ENCODE measurements at places on chromosomes 12 and 14.

DNA sequence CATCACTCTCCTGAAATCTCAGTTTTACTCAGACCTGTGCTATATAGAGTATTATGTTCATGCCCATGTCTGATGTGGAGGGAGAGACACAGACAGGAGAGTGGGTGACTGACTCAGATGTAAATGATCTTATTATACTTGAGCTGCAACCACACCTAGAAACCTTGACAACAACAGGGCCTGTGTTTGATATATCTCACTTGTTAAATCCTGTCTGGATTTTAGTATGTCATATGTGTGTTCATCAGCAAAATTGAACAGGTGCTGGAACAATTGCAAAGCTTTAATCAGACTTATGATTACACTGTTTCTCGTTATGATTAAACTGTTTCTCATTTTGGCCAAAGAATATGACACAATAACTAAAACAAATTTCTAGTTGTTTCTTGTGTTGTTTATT, 37.7 kb downstream of the DIP2B start:
- no peak overlapping the region for H3K4me3 ChIP-seq
- H3K27ac ChIP-seq = 0 out of 2 replicates have a peak overlapping the region, but pooled peaks have one; percentile 22
- no peaks in the 10 kb centered on the region for H3K36me3 ChIP-seq
- peaks cover 36% of the 10 kb centered on the region for H3K4me1 ChIP-seq

GRCh38 chr14:71576472-71576871, 355.8 kb upstream of the RGS6 start:
- no peak overlapping the region for H3K27ac ChIP-seq
- H3K27me3 ChIP-seq = no peaks in the 10 kb centered on the region
- H3K4me1 ChIP-seq = peaks cover 10% of the 10 kb centered on the region
- DNase-seq = no peak
- no peaks in the 10 kb centered on the region for H3K36me3 ChIP-seq
- no peak overlapping the region for H3K4me3 ChIP-seq

DNA sequence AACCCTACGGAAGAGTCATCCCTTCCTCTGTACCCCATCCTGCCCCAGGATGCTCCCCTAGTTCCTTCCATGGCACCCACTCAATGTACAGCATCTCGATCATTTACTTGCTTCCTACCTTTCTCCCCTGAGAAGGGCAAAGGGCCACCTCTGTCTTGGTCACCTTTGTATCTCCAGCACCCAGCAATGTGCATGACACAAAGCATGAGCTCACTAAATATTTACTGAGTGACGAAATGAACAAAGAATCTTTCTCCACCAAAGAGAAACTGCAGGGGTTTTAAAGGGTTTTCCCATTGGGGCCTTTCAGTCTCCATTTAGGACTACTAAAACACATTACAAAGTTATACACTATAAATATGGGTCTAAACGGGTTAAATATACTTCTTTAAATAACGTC, 30.6 kb downstream of the ATG14 start:
- H3K4me3 ChIP-seq = no peak overlapping the region
- no peak for DNase-seq
- H3K36me3 ChIP-seq = peaks cover 19% of the 10 kb centered on the region
- no peaks in the 10 kb centered on the region for H3K27me3 ChIP-seq

DNA sequence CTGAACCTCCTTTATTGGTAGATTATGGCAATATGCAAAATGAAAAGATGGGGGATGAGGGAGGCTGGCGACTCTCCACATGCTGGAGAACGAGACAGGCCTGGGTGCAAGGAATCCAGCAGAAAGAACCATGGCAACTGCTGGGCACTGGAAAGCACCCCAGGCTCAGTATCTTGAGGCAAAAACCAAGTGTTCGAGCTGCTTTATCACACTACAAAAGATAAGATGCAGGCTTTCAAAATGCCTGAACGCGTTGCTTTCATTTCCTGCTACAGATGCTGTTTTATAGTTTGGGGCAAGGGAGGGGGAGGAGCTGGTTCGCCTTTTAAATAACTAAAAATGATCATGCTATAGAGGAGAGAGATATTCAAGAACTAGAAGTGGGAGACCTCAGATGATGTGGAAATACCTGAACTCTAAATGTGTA, 38.9 kb downstream of the NIN start:
- no peak for DNase-seq
- H3K4me3 ChIP-seq = no peak overlapping the region
- no peak overlapping the region for H3K27ac ChIP-seq
- H3K27me3 ChIP-seq = no peaks in the 10 kb centered on the region
- no peaks in the 10 kb centered on the region for H3K36me3 ChIP-seq

- H3K27ac ChIP-seq = no peak overlapping the region
- H3K36me3 ChIP-seq = peaks cover 68% of the 10 kb centered on the region
- no peak overlapping the region for H3K4me3 ChIP-seq
- H3K27me3 ChIP-seq = no peaks in the 10 kb centered on the region
- no peak for DNase-seq
- H3K4me1 ChIP-seq = no peaks in the 10 kb centered on the region
Measured at GRCh38 chr14:92144708-92145107, 22.9 kb downstream of the CPSF2 start.

DNA sequence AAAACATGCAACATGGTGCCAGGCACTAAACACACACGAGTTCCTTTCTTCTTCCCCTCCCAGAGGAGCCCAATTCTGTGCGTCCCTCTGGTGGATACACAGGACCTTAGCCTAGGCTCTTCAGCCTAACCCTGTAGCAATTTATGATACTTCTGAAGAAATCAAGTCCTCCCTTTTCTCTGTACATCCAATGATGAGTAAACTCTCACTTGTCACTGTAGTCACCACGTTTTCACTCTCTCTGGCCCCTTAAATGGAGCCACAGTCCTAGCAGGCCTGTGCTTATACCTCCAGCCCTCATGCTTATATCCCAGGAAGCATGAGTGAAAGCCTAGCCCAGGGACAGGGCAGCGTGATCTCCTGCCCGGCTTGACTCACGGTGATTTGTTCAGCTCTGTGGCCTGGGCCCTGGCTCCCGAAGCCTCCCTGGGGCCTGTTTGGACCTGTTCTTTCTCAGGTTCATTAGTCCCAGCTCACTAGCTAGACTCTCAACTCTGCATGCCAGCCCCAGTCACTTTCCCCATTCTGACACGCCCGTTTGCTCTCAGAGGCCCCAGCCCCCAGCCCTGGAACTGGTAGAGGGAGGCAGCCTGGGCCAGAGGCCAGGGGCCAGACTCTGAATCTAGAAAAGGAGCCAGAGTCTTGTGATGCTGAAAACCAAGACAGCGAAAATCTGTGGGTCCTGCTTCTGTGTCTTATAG, 24.1 kb upstream of the PLEKHG3 start:
- no peaks in the 10 kb centered on the region for H3K27me3 ChIP-seq
- no peak overlapping the region for H3K4me3 ChIP-seq
- H3K27ac ChIP-seq = no peak overlapping the region
- no peaks in the 10 kb centered on the region for H3K36me3 ChIP-seq
- no peak for DNase-seq

GRCh38 chr14:71780075-71780474, 152.2 kb upstream of the RGS6 start:
- H3K4me3 ChIP-seq = no peak overlapping the region
- no peaks in the 10 kb centered on the region for H3K36me3 ChIP-seq
- DNase-seq = no peak
- no peak overlapping the region for H3K27ac ChIP-seq

DNA sequence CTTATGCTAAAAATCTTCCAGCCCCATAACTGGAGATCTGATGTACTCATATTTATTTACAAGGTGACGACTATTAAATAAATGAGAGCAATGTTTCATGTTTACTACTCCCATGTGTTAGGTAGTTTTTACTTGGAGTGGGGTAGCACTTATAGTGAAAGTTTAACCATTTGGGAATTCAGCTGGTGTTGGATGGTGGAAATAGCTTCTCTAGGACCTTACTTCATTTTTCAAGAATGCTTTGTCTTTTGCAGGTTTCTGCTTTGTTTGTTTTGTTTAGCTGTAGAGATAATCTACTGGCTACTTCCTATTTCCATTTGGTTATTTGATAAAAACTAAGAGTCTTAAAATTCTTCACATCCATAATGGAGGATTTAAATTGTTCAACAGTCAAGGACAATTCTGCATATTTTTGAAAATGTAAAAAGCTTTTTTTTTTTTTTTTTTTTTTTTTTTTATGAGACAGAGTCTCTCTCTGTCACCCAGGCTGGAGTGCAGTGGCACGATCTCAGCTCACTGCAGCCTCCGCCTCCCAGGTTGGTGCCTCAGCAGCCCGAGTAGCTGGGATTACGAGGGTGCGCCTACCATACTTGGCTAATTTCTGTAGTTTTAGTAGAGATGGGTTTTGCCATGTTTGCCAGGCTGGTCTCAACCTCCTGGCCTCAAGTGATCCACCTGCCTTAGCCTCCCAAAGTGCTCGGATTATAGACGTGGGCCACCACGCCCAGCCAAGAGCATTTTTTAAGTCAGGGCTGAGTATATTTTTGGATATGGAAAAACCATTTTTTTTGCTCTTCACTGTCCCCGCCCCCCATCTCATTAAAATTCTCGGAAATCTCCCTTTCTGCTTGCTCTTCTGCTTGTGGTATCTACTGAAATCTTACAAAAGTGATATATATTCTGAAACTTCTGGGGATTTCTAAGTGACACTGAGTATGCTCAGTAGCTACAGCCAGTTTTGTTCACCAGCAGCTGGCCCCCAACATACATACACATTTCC, 1.4 kb upstream of the ABCD2 start:
- H3K27ac ChIP-seq = no peak overlapping the region
- no peak for DNase-seq
- no peaks in the 10 kb centered on the region for H3K4me1 ChIP-seq
- no peaks in the 10 kb centered on the region for H3K36me3 ChIP-seq
- H3K27me3 ChIP-seq = no peaks in the 10 kb centered on the region

GRCh38 chr12:26919216-26919555, 18.6 kb downstream of the INTS13 start:
- no peaks in the 10 kb centered on the region for H3K4me1 ChIP-seq
- no peak overlapping the region for H3K27ac ChIP-seq
- DNase-seq = no peak
- H3K4me3 ChIP-seq = no peak overlapping the region

DNA sequence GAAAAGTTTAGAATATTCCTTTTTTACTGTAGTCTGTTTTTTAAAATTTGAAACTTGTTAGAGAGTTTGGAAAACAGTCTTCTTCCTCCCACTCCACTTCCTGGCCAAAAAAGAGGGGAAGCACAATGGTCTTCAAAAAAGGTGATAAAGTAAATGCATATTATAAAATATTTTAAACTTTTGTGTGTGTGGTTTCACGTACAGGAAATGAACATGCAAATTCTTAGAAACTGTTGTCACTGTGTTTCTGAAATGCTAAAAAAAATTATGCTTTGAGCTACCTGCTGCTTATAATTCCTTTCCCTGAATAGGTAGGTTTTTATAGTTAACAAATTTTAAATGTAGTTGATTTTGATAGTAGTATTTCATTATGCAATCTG, 2.9 kb downstream of the FGFR1OP2 start:
- no peak for DNase-seq
- peaks cover 20% of the 10 kb centered on the region for H3K4me1 ChIP-seq
- no peaks in the 10 kb centered on the region for H3K27me3 ChIP-seq
- no peak overlapping the region for H3K4me3 ChIP-seq
- H3K27ac ChIP-seq = no peak overlapping the region

- no peak overlapping the region for H3K27ac ChIP-seq
- no peaks in the 10 kb centered on the region for H3K27me3 ChIP-seq
- no peak for DNase-seq
Measured at GRCh38 chr12:53308276-53308675, 8.8 kb downstream of the MYG1 start.

DNA sequence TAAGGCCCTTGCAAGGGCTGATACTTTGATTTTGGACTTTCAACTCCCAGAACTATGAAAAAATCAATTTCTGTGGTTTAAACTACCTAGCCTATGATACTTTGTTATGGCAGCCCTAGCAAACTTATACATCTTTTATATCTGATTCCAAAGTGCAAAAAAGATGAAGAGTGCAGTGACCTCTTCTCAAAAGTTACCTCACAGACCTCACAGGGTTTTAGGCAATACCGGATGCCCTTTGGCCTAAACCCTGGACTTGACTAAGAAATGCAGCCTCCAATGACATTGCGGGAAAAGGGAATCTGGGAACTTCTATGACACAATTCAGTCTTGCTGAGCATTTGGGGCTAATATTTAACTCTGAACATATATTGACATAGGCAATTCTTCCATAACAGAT, 63.3 kb downstream of the IGF1 start:
- H3K4me1 ChIP-seq = no peaks in the 10 kb centered on the region
- H3K36me3 ChIP-seq = no peaks in the 10 kb centered on the region
- H3K27me3 ChIP-seq = no peaks in the 10 kb centered on the region
- H3K4me3 ChIP-seq = no peak overlapping the region
- DNase-seq = no peak

GRCh38 chr12:45644541-45644940, 85.0 kb upstream of the ARID2 start:
- H3K4me3 ChIP-seq = no peak overlapping the region
- peaks cover 16% of the 10 kb centered on the region for H3K4me1 ChIP-seq
- peak; percentile 12 for DNase-seq
- H3K27ac ChIP-seq = no peak overlapping the region

DNA sequence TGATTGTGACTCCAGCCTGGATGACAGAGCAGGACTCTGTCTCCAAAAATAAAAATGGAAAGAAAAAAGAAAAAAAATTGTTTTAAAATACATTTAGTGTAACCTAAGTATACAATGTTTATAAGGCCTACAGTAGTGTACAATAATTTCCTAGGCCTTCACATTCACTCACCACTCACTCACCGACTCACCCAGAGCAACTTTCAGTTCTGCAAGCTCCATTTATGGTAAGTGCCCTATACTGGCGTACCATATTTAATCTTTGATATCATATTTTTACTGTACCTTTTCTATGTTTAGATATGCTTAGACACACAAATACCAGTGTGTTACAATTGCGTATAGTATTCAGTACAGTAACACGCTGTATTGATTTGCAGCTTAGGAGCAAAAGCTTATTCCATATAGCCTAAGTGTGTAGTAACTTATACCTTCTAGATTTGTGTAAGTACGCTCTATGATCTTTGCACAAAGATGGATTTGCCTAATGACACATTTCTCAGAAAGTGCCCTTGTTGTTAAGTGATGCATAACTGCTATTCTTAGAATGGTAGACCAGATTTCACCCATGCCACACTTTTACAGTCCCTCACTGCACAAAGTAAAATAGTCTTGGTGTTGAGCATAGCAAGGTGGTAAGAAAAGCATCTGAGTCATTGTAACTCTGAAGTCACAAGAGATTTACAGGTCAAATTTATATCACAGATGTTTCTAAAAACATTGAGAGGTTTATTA, 151.9 kb downstream of the LRRK2 start:
- H3K27ac ChIP-seq = no peak overlapping the region
- no peaks in the 10 kb centered on the region for H3K27me3 ChIP-seq
- H3K4me1 ChIP-seq = no peaks in the 10 kb centered on the region

DNA sequence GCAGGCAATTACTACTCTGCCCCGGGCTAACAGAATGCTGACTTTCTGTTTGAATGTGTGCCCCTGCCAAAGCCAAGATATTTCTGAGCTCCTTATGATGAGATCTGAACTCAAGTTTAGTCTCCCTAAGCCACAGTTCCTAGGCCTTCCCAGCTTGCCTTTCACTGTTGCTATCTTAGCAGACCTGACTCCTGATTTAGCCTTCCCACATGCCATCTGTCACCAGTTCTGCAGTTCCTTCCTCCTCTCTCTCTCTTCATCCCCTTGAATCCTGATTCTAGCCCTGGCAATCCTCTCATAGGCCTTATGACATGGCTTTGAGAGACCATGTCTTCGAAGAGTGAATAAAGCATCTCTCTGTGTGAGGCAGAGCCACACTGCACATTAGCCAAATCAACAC, 12.5 kb upstream of the SAMD4A start:
- peaks cover 10% of the 10 kb centered on the region for H3K4me1 ChIP-seq
- no peak overlapping the region for H3K27ac ChIP-seq
- DNase-seq = no peak
- H3K27me3 ChIP-seq = no peaks in the 10 kb centered on the region

GRCh38 chr14:63203618-63204406, 431 bp upstream of the RHOJ start:
- no peaks in the 10 kb centered on the region for H3K36me3 ChIP-seq
- DNase-seq = peak; percentile 57
- H3K27ac ChIP-seq = peak overlapping the region; percentile 62
- no peaks in the 10 kb centered on the region for H3K27me3 ChIP-seq
- 0 out of 2 replicates have a peak overlapping the region, but pooled peaks have one; percentile 13 for H3K4me3 ChIP-seq
